Thyroid gland (tissue), 4 donors: ENCODE measurements at places on chromosomes 11 and 22.

- no peak for DNase-seq
Observed at GRCh38 chr11:131025020-131025419, 108.7 kb upstream of the SNX19 start.

- peak; percentile 77 for DNase-seq
Observed at GRCh38 chr22:38236786-38237185, 35.0 kb downstream of the MAFF start.

- peak; percentile 76 for DNase-seq
Observed at GRCh38 chr11:126124231-126124661, 61.6 kb upstream of the CDON start.

DNA sequence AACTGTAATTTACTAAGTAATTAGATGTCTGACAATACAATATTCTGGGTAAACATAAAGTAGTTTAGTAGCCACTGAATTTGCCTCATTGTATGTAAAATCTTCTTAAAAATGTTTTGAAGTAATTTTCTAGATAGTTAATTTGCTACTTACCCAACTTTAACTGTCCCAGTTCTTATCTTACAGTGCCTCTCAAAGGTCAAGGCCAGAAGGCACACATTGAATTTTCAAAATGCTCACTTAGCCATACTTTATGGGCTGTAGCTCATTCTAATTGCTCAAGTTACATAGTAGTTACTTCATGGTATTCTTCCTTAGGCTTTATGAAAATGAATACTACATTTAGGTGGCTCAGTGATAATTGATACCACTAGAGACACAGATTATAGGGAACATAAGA is 666.6 kb downstream of the CNTN5 start:
- no peak for DNase-seq

GRCh38 chr22:27433585-27434190 is 367.9 kb downstream of the MN1 start:
- no peak for DNase-seq

- no peak for DNase-seq
Observed at GRCh38 chr11:70212227-70212811, 9.2 kb downstream of the FADD start.

GRCh38 chr22:38756711-38757463 is 1.1 kb upstream of the SUN2 start:
- peak; percentile 50 for DNase-seq

- no peak for DNase-seq
Observed at GRCh38 chr11:121231576-121232278, 60.8 kb upstream of the SC5D start.

GRCh38 chr11:122836916-122837315 is 1.4 kb upstream of the CRTAM start:
- no peak for DNase-seq

GRCh38 chr11:86442420-86442819 is 67.7 kb downstream of the CCDC81 start:
- DNase-seq = no peak

- DNase-seq = no peak
Observed at GRCh38 chr11:78493413-78493975, 75.9 kb upstream of the GAB2 start.

DNA sequence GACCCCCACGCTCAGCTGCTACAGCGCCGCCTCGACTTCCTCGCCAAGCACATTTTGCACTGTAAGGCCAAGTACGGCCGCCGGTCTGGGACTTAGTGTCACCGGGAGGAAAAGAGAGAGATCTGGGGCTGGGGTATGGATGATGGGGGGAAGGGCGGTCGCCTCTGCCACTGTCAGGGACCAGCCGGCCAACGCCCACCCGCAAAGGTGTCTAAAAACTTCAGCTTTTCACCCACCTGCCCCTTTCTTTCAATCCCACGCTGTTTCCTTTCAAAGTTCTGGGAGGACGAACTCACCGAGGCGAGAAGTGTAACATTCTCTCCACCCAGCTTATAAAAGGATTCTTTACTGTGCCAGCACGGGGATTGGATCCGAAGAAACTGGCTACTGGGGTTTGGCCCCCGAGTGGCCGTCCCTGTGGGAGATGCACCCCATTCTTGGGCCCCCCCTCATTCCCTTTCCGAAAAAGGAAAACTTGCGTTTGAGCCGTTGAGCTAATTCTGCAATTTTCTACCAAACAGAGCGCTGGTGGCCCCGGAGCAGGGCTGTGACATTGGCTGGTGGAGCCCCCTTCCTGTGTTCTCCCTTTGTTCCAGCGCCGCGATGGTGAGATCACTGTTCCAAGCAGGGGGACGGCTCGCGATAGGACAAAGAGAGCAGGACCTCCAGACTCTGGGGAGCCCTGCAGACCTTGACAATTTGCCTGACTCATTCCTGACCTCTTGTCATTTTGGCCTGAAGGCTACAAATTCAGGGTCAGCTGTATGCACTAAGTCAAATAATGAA is 1.8 kb downstream of the FJX1 start:
- no peak for DNase-seq

DNA sequence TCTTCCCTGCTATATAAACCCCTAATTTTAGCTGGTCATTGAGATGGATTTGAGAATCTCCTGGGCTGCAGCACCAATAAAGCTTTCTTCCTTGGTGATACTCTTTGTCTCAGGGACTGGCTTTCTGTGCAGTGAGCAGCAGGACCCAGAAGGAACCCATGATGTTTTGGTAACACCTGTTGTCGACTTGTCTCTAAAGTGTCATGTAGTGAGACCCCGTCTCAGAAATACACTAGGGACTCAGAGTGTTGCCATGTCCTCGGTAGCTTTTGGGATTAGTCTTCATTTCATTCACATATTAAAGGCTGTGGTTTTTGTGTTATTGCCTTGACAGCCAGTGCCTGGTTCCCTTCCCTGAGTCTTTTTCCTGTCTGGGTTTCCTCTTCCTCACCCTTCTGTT is 1078.7 kb downstream of the TBC1D22A start:
- no peak for DNase-seq

DNA sequence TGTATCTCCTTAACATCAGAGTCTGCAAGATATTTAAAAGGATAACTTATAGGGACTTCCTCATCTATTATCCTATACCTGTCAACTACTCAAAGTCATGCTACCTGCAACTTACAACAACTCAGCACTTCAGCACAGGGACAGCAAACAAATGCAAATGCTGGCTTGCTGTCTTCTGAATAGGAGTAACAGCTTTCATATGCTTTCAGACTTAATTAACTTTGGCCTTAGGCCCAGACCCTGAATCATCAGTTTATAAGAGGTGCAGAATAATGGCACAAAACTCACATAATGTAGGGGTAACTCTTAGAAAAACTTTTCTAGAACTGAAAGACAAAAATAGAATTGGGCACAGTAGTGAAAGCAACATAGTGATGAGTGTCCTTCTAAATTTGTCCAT is 953.4 kb downstream of the DLG2 start:
- DNase-seq = no peak

DNA sequence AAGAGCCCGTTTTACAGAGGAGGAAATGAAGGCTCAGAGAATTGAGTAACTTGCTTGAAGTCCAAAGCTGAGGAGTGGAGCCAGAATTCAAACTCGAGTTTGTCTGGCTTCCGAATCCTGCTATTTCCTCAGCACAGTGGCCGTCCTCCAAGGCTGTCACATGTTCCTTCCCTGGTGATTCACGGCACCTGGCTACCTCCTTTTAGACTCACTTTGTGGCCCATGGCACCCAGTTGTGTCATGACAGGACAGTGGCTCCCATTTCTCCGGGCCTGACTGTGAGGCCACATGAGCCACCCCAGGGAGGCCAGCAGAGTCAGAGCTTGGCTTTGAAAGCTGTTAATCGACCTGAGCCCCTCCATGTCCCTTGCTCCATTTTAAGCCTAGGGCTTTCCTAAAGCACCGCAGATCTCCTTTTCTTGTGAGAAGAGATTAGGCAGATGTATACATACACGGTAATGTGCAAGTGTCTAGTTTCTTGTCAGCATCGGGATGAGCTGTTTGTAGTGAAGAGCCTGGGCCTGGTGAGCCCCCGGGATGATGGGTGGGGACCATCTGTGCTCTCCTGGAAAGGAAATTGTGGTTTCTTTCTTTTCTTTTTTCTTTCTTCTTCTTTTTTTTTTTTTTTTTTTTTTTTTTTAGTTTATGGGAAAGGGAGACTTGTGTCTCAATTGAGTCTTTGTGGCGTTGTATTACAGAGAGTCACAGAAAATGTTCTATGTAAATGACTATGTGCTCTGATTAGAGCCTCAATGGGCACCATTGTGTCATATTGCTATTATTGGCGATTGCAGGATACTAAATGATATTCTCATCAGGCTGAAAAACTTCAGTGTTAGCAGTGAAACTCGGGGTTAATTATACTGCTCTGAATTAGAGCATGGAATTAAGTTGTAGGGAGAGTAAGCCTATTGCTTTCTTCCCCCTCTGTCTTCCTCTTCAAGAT is 54.8 kb downstream of the PTPRJ start:
- no peak for DNase-seq

DNA sequence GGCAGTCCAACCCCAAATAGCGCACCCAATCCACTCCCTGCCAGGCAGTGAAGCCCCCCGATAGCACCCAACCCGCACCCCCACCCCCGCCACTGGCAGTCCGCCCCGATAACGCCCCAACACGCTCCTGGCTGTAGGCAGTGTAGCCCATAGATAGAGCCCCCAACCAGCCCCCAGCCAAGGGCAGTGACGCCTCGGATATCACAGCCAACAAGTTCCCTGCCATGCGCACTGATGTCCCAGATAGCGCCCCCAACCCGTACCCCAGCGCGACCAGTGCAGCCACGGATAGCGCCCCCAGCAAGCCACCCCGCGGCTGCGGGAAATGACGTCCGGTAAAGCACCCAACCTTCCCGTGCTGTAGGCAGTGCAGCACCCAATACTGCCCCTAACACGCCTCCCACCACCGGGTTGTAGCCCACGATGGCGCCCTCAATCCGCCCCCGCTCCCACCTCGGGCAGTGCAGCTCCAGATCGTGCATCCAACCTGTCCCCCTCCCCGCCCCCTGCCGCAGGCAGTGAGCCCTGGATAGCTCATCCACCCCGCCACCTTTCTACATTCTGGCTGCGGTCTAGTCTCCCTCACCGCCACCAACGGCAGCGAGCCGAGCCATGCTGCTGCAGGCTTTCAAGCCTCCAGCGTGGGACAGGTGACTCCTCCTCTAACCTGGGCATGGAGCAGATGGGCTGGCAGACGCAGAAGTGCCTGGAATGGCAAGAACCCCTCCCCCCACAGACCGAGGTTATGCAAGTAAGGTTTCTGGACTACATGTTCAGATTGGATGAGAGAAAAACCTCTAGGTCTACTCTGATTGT is 625 bp downstream of the RFPL2 start:
- DNase-seq = peak; percentile 46

DNA sequence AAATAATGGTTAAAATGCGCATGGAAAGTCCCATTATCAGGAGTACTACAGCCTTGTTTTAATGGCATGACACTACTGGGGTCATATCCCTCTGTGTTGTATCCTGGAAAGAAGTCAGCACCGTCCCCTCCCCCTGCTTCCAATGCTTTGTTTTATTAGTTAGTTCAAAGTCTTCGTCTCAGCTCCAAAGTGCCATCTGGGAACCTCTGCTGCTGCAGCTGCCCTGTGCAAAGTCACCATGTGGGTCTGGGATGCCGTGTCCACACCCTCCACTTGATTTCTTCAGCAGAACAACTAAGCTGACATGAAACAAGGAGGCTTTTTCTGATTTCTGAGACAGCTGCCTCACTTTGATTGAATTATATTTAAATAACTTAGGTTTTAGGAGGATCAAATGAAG is 29.5 kb upstream of the NCAM1 start:
- no peak for DNase-seq

DNA sequence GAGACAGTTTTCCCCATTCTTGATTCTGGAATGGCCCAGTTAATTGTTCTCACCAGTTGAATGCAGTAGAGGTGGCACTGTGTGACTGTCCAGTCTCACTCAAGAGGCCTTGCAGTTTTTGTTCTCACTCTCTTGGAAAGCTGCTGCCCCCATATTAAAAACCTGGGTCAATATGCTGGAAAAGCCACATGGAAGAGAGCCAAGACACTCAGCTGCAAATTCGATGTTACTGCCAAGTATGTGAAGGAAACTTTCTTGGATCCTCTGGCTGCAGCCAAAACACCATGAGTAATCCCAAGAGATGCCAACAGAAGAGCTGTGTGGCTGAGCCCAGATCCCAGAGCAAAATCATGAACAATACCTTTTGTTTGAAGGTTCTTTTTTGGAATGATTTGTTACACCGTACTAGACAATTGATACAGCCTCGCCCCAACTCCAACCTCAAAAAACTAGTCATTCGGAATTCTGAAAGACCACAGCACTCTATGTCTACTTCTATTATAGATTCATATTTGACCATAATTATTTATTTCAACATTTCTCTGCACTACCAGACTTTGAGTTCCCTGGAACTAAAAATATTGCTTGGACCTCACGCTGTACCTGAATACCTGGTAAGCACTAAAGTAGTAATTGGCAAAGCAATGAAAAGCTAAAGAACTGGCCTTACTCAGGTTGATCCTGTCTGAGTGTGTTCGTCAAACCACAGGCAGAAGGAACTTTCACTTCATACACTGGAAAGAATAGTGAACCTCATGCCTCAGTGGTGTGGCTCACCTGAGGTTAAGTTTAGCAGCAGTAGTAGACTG is 378.8 kb downstream of the ETS1 start:
- DNase-seq = peak; percentile 75

- DNase-seq = no peak
Observed at GRCh38 chr11:95443386-95443785, 212.4 kb upstream of the SESN3 start.

DNA sequence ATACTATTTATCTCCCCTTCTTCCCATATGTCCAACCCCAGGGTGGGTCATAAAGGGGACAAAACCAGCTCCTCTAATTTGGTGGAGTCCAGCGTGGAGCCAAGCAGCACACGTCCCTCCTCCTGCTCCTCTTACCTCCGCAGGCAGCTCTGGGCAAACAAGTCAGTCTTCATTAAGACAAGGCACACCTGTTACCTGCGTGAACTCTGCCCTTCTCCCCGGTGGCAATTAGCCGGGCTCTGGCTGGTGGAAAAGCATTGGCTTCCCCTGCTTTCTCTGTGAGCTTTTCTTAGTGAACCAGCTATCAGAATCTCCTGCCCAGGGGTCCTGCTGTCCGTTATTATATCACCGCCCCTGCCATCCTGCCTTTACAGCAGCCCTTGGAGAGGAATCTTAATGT is 418.7 kb upstream of the CADM1 start:
- no peak for DNase-seq

DNA sequence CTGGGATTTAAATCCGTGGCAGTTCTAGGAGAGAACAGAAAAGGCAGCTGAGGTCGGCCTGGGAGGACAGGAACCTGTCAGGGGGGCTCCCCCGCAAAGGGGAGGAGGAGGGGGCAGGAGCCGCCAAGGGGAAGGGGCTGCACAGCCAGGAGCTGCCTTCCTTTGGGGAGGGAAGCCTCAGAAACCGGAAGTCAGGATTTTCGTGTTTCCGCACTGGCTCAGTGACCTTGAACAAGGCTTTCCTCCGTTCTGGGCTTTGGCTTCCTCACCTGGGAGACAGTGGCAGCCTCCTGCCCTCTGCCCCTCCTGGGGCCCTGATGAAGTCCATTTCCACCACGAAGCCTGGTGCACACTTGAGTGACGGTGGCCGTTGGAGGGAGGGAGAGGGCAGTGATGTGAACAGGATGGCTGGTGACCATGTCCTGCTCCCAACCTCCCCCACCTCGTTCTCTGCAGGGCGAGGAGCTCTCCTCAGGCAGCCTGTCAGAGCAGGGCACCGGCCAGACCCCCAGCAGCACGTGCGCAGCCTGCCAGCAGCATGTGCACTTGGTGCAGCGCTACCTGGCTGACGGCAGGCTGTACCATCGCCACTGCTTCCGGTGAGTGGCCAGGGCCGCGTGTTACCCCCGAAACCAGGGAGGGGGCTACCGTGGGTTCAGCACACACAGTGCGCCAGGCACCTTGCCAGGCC is 12.6 kb downstream of the MICALL1 start:
- no peak for DNase-seq

- no peak for DNase-seq
Observed at GRCh38 chr11:66561178-66561974, 7.0 kb downstream of the CTSF start.
